Keratinocyte (primary cell): ENCODE measurements at places on chromosomes 5 and 9. TPM values are rescaled to one million over a fixed set of nuclear protein-coding genes. Genes with fewer than 3 reads are reported as not detected.

- H3K27me3 ChIP-seq: no peaks in the 10 kb centered on the region
- H3K4me1 ChIP-seq: no peaks in the 10 kb centered on the region
- no peak overlapping the region for H3K27ac ChIP-seq
- DNase-seq: no peak
- H3K4me3 ChIP-seq: no peak overlapping the region
Measured at GRCh38 chr5:57902095-57902494, 419.5 kb upstream of the ACTBL2 start.

DNA sequence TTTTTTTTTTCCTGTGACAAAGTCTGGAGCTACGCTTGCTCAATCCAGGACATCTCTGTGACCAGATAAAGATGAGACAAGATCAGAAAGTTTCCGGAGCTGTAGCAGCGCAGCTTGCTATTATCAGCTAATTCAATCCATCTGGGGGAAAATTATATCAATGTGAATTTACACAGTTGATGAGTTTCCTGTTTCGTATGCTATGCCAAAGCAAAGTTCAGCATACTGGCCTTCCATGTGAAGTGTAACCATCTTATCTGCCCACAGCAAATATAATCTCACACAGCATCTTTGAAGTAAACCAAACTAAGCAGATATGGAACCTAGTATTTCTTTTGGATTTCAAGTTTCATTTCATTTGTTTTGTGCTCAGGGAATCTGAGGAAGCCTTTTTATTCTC, 1767.7 kb downstream of the EFNA5 start:
- no peak for DNase-seq
- no peaks in the 10 kb centered on the region for H3K36me3 ChIP-seq
- no peaks in the 10 kb centered on the region for H3K4me1 ChIP-seq

GRCh38 chr5:87195104-87195591, 72.5 kb upstream of the RASA1 start:
- no peak overlapping the region for H3K4me3 ChIP-seq
- no peaks in the 10 kb centered on the region for H3K27me3 ChIP-seq
- H3K27ac ChIP-seq: no peak overlapping the region
- peaks cover 17% of the 10 kb centered on the region for H3K4me1 ChIP-seq
- no peak for DNase-seq

DNA sequence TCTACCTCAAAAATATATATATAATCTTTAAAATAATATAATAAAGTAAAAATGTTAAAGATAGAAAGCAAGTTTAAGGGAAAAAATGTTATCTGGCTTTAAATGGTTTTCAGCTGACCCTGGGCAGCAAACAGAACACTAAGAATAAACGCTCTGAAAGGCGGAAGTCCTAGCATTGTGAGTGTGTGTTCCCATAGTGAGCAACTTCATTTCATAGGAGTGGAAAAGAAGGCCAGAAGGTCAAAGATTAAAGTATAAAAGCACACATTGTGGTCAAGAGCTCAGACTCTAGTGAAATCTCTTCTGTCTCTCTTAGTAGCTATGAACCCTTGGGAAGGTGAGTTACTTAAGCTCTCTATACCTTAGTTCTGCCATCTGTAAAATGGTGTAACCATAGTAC, 374.4 kb downstream of the ENC1 start:
- H3K4me1 ChIP-seq: no peaks in the 10 kb centered on the region
- H3K27me3 ChIP-seq: no peaks in the 10 kb centered on the region
- H3K4me3 ChIP-seq: no peak overlapping the region
- no peaks in the 10 kb centered on the region for H3K36me3 ChIP-seq
- H3K27ac ChIP-seq: no peak overlapping the region

SPRY4 gene
- 8.4 to 12.3 TPM (median 10.2 TPM) in 3 replicates for polyA plus RNA-seq

DPP7 gene
- polyA plus RNA-seq: 29.7 to 93.1 TPM (median 35.3 TPM) in 3 replicates

ZDHHC11 gene
- polyA plus RNA-seq: 0.29 to 0.62 TPM (median 0.33 TPM) in 3 replicates

ADAMTSL1 gene
- 0.35 to 2.2 TPM (median 1.1 TPM) in 3 replicates for polyA plus RNA-seq
